Stimulated activated CD8-positive, alpha-beta memory T cell treated with anti-CD3 and anti-CD28 coated beads, Interleukin-4, amount 100 ng/mL, for 4 hours (primary cell): ENCODE measurements at places on chromosomes 2 and 18.

DNA sequence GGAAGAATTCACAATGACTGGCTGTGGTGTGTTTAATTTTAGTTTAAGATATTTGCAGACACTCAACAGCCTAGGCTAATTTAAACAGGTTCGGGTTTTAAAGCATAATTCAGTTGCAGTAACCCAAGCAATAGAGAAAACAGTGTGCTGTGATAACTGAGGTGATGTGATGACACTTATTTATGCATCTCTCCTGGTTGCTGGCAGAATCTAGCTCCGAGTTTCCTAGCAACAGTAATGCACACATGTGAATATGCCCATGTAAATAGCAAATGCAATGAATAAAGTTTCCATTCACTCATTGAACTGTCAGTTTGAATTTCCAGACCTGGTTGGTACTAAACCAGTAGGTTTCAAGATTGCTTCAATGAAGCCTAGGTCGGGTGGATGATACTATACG is 426.5 kb downstream of the TMX3 start:
- no peak for DNase-seq

DNA sequence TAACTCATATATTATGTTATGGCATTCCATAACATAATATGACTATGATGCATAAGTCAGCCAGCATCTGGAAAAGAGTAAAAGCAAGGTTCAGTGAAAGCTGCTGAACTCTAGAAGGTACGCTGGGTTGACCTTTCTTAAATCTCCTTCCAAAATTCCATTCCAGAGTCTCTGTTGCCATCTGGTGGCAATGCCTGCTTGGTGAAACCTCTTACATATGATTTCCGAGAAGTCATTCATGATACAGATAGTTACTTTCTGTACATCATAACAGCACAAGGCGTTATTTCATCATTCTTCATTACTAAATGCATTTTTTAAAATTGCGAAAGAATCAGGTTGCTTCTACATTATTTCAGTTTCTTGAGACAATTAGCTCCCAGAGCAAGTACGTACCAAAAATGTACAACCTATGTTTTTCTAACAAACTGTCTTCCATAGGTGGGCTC is 7.0 kb upstream of the EPG5 start:
- DNase-seq: no peak

GRCh38 chr2:33494877-33495641 is 18.6 kb downstream of the RASGRP3 start:
- no peak for DNase-seq

- no peak for DNase-seq
Measured at GRCh38 chr2:206831442-206831995, 66.1 kb downstream of the FASTKD2 start.

- DNase-seq: no peak
Measured at GRCh38 chr2:239943991-239944631, 81.0 kb downstream of the NDUFA10 start.
